Left renal cortex interstitium (tissue), 4 donors: ENCODE measurements at places on chromosomes 16 and 17.
A peak's percentile ranks its signal among the peaks of the same experiment; 100 is the strongest.

DNA sequence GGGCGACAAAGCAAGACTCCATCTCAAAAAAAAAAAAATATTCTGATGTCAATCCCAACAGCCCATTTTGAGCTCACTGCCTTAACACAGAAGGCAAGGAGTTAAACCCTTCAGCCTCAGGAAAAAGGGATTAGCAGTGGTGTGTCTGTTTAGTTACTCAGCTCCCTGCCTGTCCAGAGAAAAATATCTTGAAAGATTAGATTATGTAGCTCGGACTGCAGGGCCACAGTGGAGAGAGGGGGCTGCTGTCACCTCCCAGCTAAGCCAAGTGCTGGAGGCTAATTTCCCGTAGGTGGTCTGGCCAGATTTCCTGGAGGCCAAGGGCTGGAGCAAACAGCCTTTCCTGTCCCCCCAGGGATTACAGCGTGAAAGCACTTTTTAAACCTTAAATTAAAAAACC is 50.3 kb downstream of the C16orf95 start:
- no peak for DNase-seq

- no peak for DNase-seq
Observed at GRCh38 chr17:69574257-69575197, 160.0 kb downstream of the MAP2K6 start.

DNA sequence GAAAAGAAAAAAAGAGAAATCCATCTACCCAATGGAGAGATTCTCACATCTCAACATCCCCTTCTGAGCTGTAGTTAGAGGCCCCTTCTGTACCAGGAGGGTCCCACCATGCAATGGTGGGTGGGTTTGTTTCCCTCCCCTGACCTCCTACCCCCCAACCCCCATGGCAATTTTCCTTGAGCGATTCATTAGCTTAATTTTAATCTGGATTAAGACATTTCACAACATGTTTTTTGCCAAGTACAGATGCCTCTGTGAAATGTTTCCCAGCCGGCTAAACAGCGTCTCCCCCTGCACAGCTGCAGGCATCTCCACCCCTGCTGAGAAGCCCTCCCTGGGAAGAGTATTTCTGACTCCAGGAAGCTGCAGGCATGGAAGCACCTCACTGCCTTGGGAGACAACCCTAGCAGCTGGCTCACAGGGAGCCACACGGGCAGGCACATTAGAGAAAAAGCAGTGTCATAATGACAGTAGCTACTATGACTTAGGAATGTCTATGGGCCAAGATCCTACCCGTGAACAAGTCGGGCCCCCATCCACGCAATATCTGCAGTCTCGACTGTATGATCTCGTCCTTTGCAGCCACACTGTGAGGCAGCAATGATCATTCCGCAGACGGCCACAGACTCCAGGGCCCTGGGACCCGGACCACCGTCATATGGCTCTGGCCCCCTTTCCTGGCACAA is 117.3 kb downstream of the ADCY9 start:
- DNase-seq, result no peak

- DNase-seq, result no peak
Observed at GRCh38 chr17:75592348-75593020, 4.9 kb downstream of the MYO15B start.

GRCh38 chr16:85916141-85916890 is 17.4 kb downstream of the IRF8 start:
- DNase-seq, result no peak

- no peak for DNase-seq
Observed at GRCh38 chr16:72458035-72458434, 286.1 kb upstream of the PMFBP1 start.

DNA sequence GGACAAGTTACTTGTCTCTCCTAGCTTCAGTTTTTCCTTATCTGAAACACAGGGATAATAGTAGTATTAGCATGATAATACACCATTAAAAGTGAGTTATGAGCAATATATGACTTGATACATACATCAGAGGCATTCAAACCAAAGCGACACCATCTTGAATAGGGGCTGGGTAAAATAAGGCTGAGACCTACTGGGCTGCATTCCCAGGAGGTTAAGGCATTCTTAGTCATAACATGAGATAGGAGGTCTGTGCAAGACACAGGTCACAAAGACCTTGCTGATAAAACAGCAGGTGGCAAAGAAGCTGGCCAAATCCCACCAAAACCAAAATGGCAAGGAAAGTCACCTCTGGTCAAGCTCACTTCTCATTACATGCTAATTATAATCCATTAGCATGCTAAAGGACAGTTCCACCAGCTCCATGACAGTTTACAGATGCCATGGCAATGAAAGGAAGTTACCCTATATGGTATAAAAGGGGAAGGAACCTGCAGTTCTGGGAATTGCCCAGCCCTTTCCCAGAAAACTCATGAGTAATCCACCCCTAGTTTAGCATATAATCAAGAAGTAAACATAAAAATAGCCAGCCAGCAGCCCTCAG is 37.2 kb upstream of the HS3ST3A1 start:
- DNase-seq, result no peak

- DNase-seq, result no peak
Observed at GRCh38 chr16:51374346-51374745, 223.3 kb upstream of the SALL1 start.

DNA sequence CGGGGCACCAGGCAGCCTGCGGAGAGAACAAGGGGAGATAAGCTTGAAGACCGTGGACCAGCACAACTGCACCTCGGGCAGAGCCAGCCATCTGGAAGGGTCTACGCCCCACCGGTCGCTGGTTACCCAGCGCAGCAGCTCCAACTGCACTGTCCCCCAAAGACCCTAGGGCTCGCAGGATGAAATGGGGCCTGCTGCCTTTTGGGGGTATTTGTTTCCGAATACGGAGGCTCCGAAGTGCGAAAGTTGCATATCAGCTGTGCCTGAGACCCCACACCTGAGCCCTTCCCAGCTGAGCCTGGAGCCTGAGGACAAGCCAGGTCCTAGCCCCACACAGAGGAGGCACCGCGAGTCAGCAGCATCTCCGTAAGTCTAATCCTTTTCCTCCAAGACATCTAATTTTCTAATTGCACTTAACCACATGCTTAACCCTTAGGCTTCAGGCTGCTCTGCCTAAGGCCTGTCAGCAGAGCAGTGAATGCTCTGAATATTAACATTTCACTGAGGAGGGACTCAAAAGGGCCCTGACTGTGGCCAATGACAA is 4.0 kb downstream of the KIFC3 start:
- DNase-seq, result no peak

- no peak for DNase-seq
Observed at GRCh38 chr17:8875957-8876356, 8.5 kb upstream of the PIK3R6 start.

DNA sequence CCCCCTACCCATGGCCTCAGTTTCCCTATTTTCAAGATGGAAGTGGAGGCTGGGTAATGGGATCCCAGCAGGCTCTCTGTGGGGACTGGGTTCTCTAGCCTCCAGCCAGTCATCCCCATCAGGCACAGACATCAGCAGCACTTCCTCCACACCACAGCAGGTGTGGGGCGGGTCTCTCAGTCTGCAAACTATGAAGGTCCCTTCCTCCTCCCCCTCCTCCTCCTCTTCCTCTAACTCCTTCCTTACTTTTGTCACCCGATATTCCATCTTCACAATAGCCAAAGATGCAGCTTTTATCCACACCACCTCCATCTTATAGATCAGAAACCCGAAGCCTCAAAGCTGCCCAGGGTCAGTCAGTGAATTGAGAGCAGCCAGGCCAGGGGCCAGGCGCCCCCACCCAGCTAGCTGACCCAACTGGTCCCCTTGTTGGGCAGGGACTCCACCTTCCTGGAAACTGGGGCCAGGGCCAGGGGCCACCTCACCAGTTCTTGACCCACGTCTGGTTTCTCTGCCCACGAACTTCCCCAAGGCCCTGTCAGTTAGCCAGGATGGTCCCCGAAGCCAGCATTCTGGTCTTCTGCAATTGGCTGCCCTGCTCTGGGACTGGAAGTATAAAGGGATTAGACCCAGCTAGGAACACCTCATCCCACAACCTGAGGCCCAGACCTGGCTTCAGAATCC is 2.5 kb downstream of the FAM83G start:
- no peak for DNase-seq

DNA sequence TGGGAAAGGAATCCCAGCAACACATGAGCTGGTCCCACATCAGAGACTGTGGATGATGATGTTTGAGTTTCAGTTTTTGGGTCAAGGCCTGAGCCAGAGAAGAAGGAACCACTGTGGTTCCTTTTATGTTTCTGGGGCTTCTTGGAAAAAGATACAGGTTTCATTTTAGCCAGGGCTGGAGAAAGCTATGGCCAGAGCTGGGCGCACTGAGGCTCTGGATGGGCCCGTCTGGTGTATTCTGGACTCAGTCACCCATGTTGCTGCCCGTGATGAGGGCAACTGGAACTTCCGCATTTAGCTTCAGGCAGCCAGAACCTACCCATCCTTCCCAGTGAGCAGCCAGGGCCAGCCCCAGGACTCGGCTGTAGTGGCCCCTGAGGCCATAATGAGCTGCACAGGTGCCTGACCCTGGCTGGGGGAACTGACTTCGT is 15.0 kb upstream of the PITPNA start:
- DNase-seq, result no peak

GRCh38 chr16:69703638-69704037 is 22.7 kb downstream of the NQO1 start:
- no peak for DNase-seq

- DNase-seq, result no peak
Observed at GRCh38 chr16:66488505-66488904, 61.4 kb downstream of the BEAN1 start.

DNA sequence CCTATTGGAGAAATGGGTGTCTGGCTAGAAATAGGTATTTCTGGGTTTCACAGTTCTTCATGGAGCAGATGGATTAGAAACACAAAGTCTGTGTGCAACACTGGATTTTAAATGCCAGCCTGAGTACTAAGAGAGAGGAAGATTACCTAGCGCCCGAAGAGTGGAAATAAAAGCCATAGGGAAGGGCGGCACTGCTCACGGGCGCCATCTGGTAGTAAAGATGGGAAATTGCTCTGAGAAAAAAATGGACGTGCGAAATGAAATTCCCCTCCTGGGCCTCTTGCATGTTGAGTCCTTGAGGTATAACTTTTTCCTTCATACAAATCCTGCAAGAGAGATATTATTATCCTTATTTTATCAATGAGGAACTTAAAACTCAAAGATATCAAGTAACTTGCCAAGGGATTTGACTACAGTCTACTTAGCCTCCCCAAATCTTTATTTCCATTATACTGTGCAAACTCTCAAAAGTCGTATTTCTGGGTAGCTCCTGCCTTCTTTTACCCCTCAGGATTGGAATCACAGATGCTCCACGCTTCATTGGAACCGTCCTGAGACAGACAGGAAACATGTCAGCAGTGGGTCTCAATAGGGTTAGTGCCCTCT is 72.8 kb downstream of the MMD start:
- peak; percentile 24 for DNase-seq

DNA sequence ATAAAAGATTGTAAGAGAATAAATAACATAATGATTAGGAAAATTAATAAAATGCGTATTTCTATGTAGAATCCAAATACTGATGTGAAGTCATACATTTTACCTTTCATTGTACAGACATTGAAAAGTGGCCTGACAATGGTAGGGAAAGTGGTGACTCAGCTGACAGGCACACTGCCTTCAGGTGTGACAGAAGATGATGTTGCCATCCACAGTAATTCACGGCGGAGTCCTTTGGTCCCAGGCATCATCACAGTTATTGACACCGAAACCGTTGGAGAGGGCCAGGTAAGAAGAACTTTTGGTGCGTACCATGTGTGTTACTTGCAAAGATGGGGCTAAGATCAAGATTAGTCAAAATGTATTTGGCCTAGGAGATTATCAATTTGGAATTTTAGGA is 232.8 kb downstream of the BCAS3 start:
- no peak for DNase-seq

DNA sequence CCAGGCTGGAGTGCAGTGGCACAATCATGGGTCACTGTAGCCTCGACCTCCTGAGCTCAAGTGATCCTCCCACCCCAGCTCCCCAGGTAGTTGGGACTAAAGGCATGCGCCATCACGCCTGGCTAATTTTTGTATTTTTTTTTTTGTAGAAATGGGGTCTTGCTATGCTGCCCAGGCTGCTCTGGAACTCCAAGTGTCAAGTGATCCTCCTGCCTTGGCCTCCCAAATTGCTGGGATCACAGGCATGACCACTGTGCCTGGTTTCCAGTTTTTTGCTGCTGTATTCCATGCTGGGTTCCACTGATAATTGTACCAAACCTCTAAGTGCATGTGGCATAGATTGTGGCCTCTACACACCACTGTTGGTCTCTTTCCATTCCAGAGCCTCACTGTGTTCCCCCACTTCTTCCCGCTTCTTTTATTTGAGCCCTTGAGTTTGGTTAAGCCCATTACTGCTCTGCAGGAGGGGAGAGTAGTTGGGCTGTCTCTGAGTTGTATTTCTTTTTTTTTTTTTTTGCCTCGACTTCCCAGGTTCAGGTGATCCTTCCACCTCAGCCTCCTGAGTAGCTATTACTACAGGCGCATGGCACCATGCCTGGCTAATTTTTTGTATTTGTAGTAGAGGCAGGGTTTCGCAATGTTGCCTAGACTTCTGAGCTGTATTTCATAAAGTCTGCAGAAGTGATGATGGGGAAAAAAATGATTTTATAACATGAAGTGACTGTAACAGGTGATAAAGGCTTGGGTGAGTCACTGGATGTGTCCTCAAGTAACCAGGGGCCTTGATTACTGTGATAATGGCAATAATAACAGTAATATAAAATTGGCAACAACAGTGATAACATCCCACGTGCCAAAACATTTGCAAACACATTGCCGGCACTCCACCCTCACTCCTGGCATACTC is 30.0 kb downstream of the EEF2K start:
- no peak for DNase-seq

DNA sequence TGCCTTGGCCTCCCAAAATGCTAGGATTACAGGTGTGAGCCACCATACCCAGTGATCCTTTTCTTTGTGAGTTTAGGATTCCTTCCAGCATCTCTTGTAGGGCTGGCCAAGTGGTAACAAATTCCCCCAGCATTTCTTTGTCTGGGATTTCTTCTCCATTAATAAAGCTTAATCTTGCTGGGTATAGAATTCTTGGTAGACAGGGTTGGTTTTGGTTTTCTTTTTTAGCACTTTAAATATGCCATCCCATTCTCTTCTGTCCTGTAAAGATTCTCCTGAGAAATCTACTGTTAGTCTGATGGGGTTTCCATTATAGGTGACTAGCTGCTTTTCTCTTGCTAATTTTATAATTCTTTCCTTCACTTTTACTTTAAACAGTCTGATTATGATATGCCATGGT is 173.0 kb upstream of the TOM1L1 start:
- no peak for DNase-seq
